ENCODE measurements at places on chromosomes 5 and 9. TPM values are rescaled to one million over a fixed set of nuclear protein-coding genes. Genes with fewer than 3 reads are reported as not detected.

DNA sequence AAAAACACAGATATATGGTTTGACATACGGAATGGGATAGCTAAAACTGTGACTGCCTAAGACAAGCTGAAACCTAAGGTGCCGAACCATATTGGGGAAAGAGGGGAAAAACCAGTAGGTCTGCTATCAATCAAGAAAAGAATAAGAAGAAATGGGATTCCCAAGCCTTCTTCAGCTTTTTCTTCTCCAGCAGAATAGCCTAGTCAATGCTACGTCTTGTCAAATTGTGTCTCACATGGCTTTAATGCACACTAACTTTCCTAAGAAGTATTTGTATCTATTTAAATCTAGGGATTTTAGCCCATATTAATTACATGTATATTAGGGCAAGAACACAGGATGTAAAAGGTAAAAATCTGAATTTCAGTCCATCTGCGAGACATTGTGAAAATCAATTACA lies 797 bp upstream of the FBXO38 start:
- peaks cover 36% of the 10 kb centered on the region for H3K4me1 ChIP-seq
- H3K4me3 ChIP-seq, result peak overlapping the region; percentile 90
- no peaks in the 10 kb centered on the region for H3K36me3 ChIP-seq
- no peak for DNase-seq
- H3K27me3 ChIP-seq, result no peaks in the 10 kb centered on the region

DNA sequence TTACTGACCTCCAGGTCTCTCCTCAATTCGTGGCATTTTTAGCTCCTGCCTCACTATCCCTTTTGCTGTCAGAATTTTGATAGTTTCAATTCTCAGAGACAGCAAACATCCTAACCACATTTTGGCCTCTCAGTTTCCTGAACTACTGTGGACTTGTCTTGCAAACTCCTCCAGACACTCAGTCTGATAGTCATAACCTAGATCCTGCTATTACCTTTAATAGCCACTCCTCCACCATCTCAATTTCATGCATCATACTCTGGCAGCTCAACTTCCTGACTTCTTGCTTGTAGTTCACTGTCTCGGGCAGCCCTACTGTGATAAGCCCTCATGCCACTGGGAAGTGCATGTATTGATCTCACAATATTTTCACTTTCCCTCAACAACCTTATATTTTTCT lies 481.8 kb upstream of the CDH18 start:
- no peak overlapping the region for H3K4me3 ChIP-seq
- no peaks in the 10 kb centered on the region for H3K27me3 ChIP-seq
- DNase-seq, result no peak
- H3K4me1 ChIP-seq, result no peaks in the 10 kb centered on the region

DNA sequence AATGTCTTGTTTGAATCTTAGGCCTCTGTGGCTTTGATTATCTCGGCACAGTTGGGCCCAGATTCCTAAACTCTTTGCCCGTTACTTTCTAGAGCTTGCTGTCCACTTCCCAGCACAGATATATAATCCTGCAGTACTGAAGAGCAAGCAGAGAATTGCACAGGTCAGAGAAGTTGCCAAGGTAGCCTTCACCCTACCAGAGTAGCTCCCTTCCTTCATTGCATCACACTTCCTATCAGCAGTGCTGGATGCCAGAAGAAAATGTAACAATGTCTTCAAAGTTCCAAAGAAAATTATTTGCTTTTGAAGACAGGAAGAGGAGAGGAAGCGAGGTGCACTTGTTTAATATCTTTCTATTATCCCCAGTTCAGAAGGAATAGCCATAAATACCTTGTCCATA lies 38.1 kb upstream of the SPATA31D4 start:
- no peak overlapping the region for H3K4me3 ChIP-seq
- H3K27me3 ChIP-seq, result no peaks in the 10 kb centered on the region
- no peak for DNase-seq
- no peaks in the 10 kb centered on the region for H3K36me3 ChIP-seq

GRCh38 chr9:124004593-124004992 lies 7.0 kb upstream of the LHX2 start:
- H3K4me1 ChIP-seq, result peaks cover 35% of the 10 kb centered on the region
- no peaks in the 10 kb centered on the region for H3K36me3 ChIP-seq
- H3K27ac ChIP-seq, result no peak overlapping the region
- H3K27me3 ChIP-seq, result peaks cover 11% of the 10 kb centered on the region

SLC36A3 gene
- total RNA-seq, result not detected

TTLL11 gene
- 20.5 TPM for total RNA-seq

CNTFR gene
- 1.8 TPM for total RNA-seq

- no peaks in the 10 kb centered on the region for H3K4me1 ChIP-seq
- no peak overlapping the region for H3K27ac ChIP-seq
These were observed 93.2 kb downstream of the ZFAND5 start for GRCh38 chr9:72271613-72272478.

SLCO4C1 gene
- not detected for total RNA-seq

CXCL14 gene
- 2.1 TPM for total RNA-seq

GRCh38 chr9:10534850-10535249 lies 78.0 kb downstream of the PTPRD start:
- H3K27me3 ChIP-seq, result no peaks in the 10 kb centered on the region
- no peaks in the 10 kb centered on the region for H3K36me3 ChIP-seq
- H3K27ac ChIP-seq, result no peak overlapping the region
- H3K4me1 ChIP-seq, result no peaks in the 10 kb centered on the region

DNA sequence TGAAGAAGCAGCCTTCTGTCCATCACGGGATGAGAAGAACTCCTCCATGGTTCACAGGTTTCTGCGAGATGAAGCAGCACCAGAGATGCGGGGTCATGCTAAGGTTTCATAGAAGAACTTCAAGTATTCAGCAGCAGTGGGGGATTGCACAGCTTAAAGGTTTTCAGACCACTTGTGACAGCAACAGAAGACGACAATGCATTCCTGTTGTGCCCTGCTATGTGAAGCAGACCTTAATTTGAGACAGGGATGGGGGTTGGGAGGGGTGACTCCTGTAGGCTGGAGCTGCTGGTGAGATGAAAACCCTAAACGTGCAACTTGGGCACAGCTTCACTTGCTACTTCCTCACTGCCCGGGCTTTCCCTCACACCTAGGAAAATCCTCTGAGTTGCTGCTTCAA lies 256.0 kb downstream of the SLIT3 start:
- H3K36me3 ChIP-seq, result no peaks in the 10 kb centered on the region
- H3K27me3 ChIP-seq, result no peaks in the 10 kb centered on the region
- no peak for DNase-seq
- H3K4me1 ChIP-seq, result no peaks in the 10 kb centered on the region
- H3K27ac ChIP-seq, result no peak overlapping the region

GRCh38 chr5:101009758-101010519 lies 106.9 kb upstream of the ST8SIA4 start:
- H3K27ac ChIP-seq, result no peak overlapping the region
- no peaks in the 10 kb centered on the region for H3K27me3 ChIP-seq
- DNase-seq, result no peak

GRCh38 chr9:132006677-132007370 lies 72.8 kb downstream of the MED27 start:
- H3K36me3 ChIP-seq, result no peaks in the 10 kb centered on the region
- H3K4me3 ChIP-seq, result no peak overlapping the region
- H3K27ac ChIP-seq, result no peak overlapping the region
- H3K27me3 ChIP-seq, result no peaks in the 10 kb centered on the region
- H3K4me1 ChIP-seq, result peaks cover 17% of the 10 kb centered on the region
- no peak for DNase-seq

FANCC gene
- 9.5 TPM for total RNA-seq

- no peak overlapping the region for H3K27ac ChIP-seq
- DNase-seq, result no peak
- H3K27me3 ChIP-seq, result no peaks in the 10 kb centered on the region
- no peaks in the 10 kb centered on the region for H3K36me3 ChIP-seq
- H3K4me1 ChIP-seq, result no peaks in the 10 kb centered on the region
These were observed 36.7 kb downstream of the CNTLN start for GRCh38 chr9:17171309-17172094.

DNA sequence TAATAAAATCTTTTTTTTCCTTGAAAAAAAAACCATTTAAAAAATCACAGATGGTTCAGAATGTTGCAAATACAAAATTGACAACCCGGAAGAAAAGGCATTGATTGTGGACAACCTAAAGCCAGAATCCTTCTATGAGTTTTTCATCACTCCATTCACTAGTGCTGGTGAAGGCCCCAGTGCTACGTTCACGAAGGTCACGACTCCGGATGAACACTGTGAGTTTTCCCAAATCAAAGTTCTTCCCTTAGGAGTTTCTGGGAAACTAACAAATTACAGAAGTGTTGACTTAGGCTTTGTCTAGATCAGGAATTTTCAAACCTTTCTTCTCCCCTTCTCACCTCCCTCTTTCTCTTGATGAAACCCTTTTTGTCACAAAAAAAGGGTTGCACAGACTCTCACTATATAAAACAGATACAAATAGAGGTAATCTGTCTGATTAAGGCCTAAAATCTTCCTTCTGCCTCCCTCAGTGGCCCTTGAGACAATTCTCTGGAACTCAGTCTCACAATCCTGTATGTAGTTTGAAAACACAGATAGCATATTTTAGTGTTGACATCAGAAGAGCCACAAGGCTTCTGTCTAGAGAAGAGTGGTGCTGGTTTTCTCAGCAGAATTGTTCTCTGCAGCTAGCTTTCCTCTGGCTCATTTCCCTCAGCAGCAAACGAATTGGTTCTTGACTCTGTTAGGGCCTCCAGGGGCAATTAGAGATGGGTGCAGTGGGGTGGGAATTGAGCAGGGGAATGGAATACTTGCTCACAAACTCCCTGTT lies 79.5 kb downstream of the OSMR start:
- peaks cover 75% of the 10 kb centered on the region for H3K36me3 ChIP-seq
- no peaks in the 10 kb centered on the region for H3K4me1 ChIP-seq
- no peaks in the 10 kb centered on the region for H3K27me3 ChIP-seq
- no peak for DNase-seq
- no peak overlapping the region for H3K4me3 ChIP-seq
- no peak overlapping the region for H3K27ac ChIP-seq

SMIM33 gene
- total RNA-seq, result not detected

HCN1 gene
- total RNA-seq, result 0.57 TPM

- DNase-seq, result no peak
- H3K27me3 ChIP-seq, result no peaks in the 10 kb centered on the region
- no peak overlapping the region for H3K4me3 ChIP-seq
- peak overlapping the region; percentile 24 for H3K27ac ChIP-seq
These were observed 11.6 kb upstream of the NKD2 start for GRCh38 chr5:997001-997474.

OMD gene
- total RNA-seq, result 18.9 TPM

DNA sequence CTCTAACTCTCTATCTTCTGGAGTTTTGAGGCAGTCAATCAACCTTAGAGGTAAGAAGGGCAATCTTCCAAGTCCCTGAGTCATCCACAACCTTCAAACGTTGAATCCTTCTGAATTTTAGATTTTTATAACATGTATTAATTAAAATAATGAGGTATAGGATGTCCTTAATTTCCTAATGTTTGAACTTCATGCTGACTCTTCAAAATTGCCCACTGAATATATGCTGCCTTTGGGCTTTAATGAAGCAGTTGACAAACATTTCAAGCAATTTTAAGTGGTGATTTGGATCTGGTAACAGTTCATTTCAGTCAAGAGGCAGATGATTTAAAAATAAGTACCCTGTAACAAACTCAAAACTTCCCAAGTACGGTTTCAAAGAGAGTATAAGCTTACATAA lies 26.0 kb downstream of the ERP44 start:
- H3K4me1 ChIP-seq, result peaks cover 4% of the 10 kb centered on the region
- no peaks in the 10 kb centered on the region for H3K36me3 ChIP-seq
- no peak overlapping the region for H3K27ac ChIP-seq
- DNase-seq, result no peak
- no peak overlapping the region for H3K4me3 ChIP-seq
- H3K27me3 ChIP-seq, result no peaks in the 10 kb centered on the region

DNA sequence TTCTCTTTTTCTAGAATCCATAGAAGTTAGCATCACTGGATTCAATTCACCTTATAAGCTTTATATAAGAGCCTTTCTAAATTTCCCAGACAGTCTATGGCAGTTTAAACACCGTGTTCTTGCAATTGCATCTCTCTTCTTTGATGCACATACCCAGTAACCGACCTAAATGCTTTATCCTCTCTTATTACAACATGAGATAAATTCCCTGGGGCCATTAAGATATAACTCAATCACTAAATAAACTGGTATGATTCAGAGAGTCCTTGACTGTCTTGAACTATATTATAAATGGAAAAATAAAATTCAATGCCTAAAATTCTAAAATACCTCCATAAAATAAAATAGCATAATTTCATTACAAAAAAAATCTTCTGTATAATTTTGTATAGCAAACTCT lies 98.1 kb downstream of the DIRAS2 start:
- no peaks in the 10 kb centered on the region for H3K4me1 ChIP-seq
- no peak overlapping the region for H3K27ac ChIP-seq
- no peaks in the 10 kb centered on the region for H3K27me3 ChIP-seq
- no peaks in the 10 kb centered on the region for H3K36me3 ChIP-seq

IGFBPL1 gene
- 3.7 TPM for total RNA-seq

DNA sequence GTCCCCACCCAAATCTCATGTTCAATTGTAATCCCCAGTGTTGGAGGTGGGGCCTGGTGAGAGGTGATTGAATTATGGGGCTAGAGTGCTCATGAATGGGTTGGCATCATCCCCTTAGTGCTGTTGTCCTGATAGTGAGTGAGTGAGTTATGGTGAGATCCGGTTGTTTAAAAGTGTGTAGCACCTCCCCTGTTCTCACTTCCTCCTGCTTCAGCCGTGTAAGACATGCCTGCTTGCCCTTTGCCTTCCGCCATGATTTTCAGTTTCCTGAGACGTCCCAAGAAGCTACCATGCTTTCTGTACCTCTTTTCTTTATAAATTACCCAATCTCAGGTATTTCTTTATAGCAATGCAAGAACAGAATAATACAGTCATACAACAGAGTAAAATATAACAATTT lies 742 bp upstream of the LECT2 start:
- no peaks in the 10 kb centered on the region for H3K4me1 ChIP-seq
- H3K4me3 ChIP-seq, result no peak overlapping the region
- no peak overlapping the region for H3K27ac ChIP-seq
- H3K36me3 ChIP-seq, result no peaks in the 10 kb centered on the region
- H3K27me3 ChIP-seq, result no peaks in the 10 kb centered on the region
- DNase-seq, result no peak

- peak overlapping the region; percentile 73 for H3K27ac ChIP-seq
- no peak for DNase-seq
- H3K27me3 ChIP-seq, result no peaks in the 10 kb centered on the region
- H3K4me3 ChIP-seq, result peak overlapping the region; percentile 24
These were observed 97.3 kb downstream of the USP20 start for GRCh38 chr9:129932303-129933151.

GRCh38 chr5:176659512-176659839 lies 12.2 kb downstream of the TSPAN17 start:
- DNase-seq, result no peak
- H3K27ac ChIP-seq, result no peak overlapping the region

DNA sequence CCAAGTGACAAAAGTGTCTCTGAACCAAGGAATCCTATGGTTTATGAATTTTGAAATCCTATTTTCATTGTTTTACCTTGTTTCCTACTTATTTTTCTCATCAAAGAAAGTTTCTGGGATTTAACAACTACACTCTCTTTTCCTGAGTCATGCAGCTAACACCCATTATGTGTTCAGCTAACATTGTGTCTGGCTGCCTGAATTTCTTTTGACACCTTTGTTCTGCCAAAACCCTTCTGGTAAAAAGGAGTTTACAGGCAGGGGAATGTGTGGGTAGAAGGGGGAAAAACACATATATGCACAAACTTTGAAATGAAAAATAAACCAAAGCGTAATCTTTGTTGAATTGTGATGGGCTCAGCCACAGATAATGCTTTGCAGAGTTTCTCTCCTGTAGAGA lies 146.2 kb downstream of the COX7C start:
- H3K27me3 ChIP-seq, result no peaks in the 10 kb centered on the region
- DNase-seq, result no peak
- no peak overlapping the region for H3K27ac ChIP-seq
- H3K36me3 ChIP-seq, result no peaks in the 10 kb centered on the region
- no peak overlapping the region for H3K4me3 ChIP-seq

Measured in esophagus muscularis mucosa (tissue), 4 donors.